Endodermal cell (in vitro differentiated cells): ENCODE measurements at places on chromosomes 16 and 17. TPM values are rescaled to one million over a fixed set of nuclear protein-coding genes. Genes with fewer than 3 reads are reported as not detected.

Gene ZPBP2
- total RNA-seq = not detected in 2 replicates

GRCh38 chr16:58859958-58860669 lies 126.0 kb upstream of the GOT2 start:
- no peak for DNase-seq
- no peak overlapping the region for H3K27ac ChIP-seq
- H3K4me1 ChIP-seq = no peaks in the 10 kb centered on the region
- no peaks in the 10 kb centered on the region for H3K27me3 ChIP-seq
- H3K36me3 ChIP-seq = no peaks in the 10 kb centered on the region

DNA sequence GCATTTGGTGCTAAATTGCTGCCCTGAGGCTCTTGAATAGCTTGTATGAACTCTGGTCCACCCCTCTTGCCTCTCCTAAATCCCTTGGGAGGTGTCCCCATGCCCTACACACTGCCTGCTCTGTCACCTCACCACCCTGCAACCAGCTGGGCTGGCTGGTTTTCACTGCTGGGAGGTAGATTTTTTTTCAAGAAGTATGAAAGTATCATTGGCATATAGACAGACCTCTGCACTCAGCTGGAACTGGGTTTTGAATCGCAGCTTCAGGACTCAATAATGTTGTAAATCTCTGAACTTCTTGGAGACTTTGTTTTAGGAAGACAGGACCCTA lies 184.9 kb downstream of the MSI2 start:
- no peaks in the 10 kb centered on the region for H3K27me3 ChIP-seq
- H3K4me3 ChIP-seq = no peak overlapping the region
- H3K4me1 ChIP-seq = peaks cover 10% of the 10 kb centered on the region
- no peak for DNase-seq

GRCh38 chr17:44417553-44417952 lies 28.1 kb upstream of the ITGA2B start:
- H3K27ac ChIP-seq = no peak overlapping the region
- no peaks in the 10 kb centered on the region for H3K4me1 ChIP-seq
- peaks cover 72% of the 10 kb centered on the region for H3K36me3 ChIP-seq
- no peaks in the 10 kb centered on the region for H3K27me3 ChIP-seq
- no peak for DNase-seq
- H3K4me3 ChIP-seq = no peak overlapping the region

Gene MPP2
- 18.3 and 21.8 TPM in 2 replicates for total RNA-seq

Gene GSDMA
- not detected in 2 replicates for total RNA-seq

DNA sequence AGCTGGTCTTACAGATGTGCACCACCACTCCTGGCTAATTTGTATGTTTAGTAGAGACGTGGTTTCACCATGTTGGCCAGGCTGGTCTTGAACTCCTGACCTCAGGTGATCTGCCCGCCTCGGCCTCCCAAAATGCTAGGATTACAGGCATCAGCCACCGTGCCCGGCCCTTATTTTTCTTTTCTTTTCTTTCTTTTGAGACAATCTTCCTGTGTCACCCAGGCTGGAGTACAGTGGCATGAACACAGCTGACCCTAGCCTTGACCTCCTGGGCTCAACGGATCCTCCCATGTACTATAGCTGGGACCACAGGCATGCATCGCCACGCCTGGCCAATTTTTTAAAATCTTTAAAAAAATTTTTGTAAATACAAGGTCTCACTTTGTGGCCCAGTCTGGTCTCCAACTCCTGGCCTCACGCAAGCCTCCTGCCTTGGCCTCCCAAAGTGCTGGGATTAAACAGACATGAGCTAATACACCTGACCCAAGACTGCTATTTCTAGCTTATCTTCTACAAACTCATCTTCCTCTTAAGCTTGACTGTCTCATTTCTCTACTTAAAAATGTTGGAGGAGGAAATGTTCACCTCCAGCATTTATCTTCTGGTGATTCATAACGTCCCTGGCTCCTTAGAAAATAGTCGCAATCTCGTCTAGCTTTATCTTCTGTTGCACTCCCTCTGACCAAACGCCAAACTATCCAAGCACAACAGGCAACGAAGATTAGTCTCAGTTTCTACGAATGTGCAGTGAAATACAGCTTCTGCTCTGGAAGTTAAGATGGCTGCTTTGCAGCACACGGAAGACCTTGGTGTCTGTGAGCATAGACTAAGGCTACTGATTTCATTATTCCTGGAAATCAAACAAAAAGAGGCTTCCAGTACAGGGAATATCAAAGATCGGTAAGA lies 8.2 kb upstream of the TMEM94 start:
- H3K27me3 ChIP-seq = no peaks in the 10 kb centered on the region
- H3K4me3 ChIP-seq = no peak overlapping the region
- no peaks in the 10 kb centered on the region for H3K36me3 ChIP-seq
- no peak for DNase-seq
- H3K4me1 ChIP-seq = no peaks in the 10 kb centered on the region

GRCh38 chr17:62626719-62627218 lies 701 bp upstream of the MRC2 start:
- H3K27me3 ChIP-seq = no peaks in the 10 kb centered on the region
- peak overlapping the region; percentile 92 for H3K27ac ChIP-seq
- DNase-seq = no peak
- peak overlapping the region; percentile 95 for H3K4me3 ChIP-seq
- peaks cover 29% of the 10 kb centered on the region for H3K36me3 ChIP-seq

DNA sequence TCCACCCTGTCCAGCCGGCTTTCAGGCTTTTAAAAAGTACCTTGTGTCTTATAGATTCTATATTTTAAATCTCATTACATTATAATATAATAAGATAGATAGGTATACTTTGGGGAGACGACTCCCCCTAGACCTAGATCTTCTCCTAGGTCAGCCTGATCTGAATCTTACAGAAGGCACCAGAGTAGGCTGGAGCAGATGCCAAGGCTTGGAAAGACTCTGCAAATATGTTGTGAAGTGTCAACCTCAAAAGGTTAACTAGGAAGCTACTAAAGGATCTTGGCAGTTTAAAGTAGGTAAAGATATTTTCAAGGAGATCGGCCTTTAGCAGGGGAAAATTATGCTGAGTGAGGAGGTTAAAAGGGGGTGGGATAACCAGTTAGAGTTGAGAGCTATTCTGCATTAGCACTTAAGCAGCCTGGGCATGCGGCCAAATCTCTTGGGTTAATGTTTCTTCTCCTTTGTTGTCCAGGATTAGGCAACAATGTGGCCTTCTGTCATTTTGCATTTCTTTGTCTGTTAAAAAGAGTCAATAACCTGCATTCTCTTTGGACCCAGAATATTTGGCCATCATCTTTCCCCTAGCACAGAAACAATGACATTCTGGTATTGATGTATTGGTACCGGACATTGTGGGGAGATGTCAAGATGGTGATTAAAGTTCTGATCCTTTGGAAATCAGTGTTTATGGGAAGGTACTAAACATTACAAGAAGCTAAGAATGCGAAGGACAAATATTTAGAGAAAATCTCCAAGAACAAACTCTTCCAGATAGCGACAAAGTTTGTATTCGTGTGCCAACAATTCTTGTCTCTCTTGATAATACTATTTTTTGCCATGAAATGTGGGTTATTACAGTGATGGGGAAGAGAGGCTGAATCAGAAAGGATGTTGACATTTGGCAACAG lies 51.2 kb upstream of the DHX40 start:
- no peaks in the 10 kb centered on the region for H3K4me1 ChIP-seq
- no peaks in the 10 kb centered on the region for H3K27me3 ChIP-seq
- H3K36me3 ChIP-seq = no peaks in the 10 kb centered on the region

GRCh38 chr16:64397945-64398508 lies 723.8 kb downstream of the CDH11 start:
- H3K4me1 ChIP-seq = no peaks in the 10 kb centered on the region
- no peak overlapping the region for H3K4me3 ChIP-seq
- H3K27ac ChIP-seq = no peak overlapping the region
- DNase-seq = no peak
- no peaks in the 10 kb centered on the region for H3K27me3 ChIP-seq
- H3K36me3 ChIP-seq = no peaks in the 10 kb centered on the region

DNA sequence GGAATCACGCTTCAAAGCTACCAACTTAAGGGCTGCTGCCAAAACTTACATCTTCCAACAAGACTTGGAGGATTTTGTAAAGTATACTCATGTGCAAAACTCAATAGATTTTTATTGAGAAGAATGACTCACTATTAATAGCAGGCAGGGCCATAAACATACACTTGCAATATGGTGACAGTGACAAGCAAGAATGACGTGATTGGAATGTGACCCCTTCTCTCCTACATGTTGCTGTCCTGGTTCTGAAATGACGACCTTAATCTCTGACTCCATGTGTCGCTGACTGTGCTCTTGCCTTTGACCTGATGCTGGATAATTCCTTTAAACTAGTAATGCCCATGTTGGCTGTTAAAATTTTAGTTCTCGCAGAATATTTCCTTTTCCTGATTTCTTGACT lies 174.5 kb downstream of the PARN start:
- no peaks in the 10 kb centered on the region for H3K36me3 ChIP-seq
- no peak for DNase-seq
- H3K4me3 ChIP-seq = no peak overlapping the region
- H3K27me3 ChIP-seq = no peaks in the 10 kb centered on the region

Gene RAB37
- 6.8 to 23.8 TPM (median 9.2 TPM) in 3 replicates for total RNA-seq

Gene C1QTNF8
- total RNA-seq = 0.15 TPM in 1 of 2 replicates, not detected in the other

Gene HAGH
- 44.3 and 47.8 TPM in 2 replicates for total RNA-seq

GRCh38 chr16:19948186-19949104 lies 63.8 kb upstream of the GPRC5B start:
- no peak overlapping the region for H3K4me3 ChIP-seq
- no peak for DNase-seq
- H3K36me3 ChIP-seq = no peaks in the 10 kb centered on the region

Gene CCL3
- total RNA-seq = not detected in 3 replicates

Gene KRT17
- total RNA-seq = not detected in 3 replicates

- no peak for DNase-seq
- no peak overlapping the region for H3K27ac ChIP-seq
- H3K4me3 ChIP-seq = no peak overlapping the region
- H3K36me3 ChIP-seq = peaks cover 19% of the 10 kb centered on the region
- H3K27me3 ChIP-seq = peaks cover 21% of the 10 kb centered on the region
Measured at GRCh38 chr16:31699601-31700000, 171.9 kb downstream of the AHSP start.

Gene TMEM235
- 1.0 TPM in 1 of 3 replicates, not detected in the others for total RNA-seq
